ENCODE measurements at places on chromosomes 2 and 18.

DNA sequence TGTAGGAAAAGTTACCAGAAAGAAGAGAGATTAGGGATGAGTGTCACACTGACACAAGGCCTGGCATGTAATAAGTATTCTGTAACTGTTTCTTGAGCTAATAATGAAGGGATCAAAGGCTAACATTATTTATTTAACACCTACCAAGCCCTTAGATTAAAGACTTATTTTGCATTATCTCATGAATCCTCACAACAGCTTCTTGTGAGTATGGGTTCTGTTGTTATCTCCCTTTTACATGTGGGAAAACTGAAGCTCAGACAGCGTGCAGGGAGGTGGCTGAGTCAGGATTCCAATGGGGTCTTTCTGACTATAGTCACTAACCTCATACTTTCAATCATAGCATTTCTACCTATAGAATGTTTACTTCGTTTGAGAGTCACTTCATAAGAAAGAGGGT is 79.0 kb upstream of the PROKR1 start:
- DNase-seq, result no peak

DNA sequence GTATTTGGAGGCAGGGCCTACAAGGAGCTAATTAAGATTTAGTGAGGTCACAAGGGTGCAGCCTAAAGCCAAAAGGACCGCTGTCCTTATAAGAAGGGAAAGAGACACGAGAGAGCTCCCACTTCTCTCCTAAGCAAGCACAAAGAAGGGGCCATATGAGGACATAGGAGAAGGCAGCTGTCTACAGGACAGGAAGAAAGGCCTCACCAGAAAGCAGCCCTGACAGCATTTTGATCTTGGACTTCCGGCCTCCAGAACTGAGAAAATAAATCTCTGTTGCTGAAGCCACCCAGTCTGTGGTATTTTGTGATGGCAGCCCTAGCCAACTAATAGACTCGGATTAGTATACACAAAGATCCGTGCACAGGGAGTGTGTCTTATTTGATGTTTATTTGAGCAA is 139.7 kb downstream of the B3GNT2 start:
- no peak for DNase-seq

DNA sequence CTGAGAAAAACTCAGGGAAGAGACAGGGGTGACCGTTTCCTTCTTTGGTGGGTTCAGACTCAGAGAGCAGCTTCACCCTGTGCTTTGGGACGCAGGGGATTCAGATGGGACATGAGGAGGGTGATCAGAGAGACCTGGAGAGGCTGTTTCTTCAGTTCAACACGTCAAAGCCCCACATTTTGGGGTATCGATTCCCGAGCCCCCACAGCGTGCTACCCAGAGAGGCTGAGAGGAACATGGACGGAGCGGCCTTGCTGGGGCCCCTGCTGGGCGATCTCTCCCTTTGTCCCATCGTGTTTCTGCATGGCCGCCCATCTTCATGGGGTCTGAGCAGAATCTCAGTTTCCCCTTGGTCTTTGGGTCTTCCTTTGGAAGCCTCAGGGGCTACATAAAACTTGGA is 38.2 kb upstream of the PXDN start:
- DNase-seq, result no peak

DNA sequence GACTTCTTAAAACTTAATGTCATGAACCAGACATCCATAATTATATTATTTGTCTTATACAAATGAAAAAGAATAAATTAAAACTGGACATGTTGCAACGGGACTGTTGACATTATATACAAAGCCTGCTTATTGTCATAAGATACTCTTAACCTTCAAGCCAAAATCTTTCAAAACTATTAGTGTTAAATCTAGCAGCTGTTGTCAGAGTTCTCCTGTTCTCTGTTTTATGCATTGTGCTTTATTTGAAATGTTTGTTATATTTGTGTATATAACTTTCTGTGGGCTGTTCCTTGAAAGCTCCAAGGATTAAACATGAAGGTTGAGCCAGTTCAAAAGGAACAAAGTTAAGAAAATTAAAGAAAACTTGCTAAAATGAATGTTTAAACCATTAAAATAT is 335.5 kb upstream of the NT5C1B start:
- peak; percentile 69 for DNase-seq

DNA sequence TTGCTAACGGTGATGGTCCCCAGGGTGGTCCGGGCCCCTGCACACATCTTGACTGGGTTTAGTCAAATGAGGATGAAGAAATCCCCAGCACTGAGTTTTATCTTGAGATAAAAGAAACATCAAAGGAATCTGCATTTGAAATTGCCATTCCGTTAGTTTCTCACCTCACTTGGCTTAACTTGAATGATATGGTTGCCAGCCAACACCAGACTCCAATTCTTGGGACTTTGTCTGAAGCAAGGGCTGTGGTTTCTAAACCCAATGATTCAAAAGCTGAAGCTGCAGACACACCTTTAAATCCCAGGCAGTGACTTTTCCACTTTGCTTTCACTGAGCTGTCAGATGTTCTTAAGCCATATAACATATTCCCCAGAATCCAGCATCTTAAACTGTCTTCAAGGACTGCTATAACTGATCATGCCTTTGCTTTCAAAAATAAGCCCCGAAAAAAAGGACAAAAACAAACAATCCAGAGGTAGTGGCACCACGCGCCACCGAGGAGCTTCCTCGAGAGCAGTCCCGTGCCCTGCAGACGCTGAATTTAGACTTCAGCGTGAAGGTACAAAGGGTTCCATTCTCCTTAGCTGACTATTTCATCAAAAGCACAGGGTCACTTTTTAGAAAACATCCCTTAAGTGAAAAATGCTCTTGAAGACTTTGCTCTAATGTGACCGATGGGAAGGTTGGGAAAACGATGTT is 189.3 kb downstream of the HDAC4 start:
- DNase-seq, result no peak

DNA sequence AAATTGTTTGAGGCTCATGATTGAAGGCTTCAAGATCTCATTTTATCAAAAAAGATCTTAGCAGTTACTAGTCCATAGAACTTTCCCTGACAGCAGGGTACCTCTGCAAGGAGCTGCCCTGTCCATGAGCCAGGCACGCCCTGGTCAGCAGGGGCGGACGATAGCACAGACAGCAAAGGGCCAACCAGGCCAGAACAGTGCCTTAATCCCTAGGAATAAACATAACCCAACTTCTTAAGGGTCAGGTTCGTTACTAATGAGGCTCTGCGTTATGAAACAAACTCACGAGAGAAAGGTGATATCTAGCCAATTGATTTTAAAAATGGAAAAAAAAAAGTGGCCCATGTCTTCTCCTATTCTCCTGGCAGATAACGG is 59.2 kb downstream of the BCL2 start:
- no peak for DNase-seq

GRCh38 chr2:186486651-186487647 is 889 bp downstream of the ZC3H15 start:
- no peak for DNase-seq

GRCh38 chr2:178692845-178693244 is 114.4 kb downstream of the TTN start:
- no peak for DNase-seq

DNA sequence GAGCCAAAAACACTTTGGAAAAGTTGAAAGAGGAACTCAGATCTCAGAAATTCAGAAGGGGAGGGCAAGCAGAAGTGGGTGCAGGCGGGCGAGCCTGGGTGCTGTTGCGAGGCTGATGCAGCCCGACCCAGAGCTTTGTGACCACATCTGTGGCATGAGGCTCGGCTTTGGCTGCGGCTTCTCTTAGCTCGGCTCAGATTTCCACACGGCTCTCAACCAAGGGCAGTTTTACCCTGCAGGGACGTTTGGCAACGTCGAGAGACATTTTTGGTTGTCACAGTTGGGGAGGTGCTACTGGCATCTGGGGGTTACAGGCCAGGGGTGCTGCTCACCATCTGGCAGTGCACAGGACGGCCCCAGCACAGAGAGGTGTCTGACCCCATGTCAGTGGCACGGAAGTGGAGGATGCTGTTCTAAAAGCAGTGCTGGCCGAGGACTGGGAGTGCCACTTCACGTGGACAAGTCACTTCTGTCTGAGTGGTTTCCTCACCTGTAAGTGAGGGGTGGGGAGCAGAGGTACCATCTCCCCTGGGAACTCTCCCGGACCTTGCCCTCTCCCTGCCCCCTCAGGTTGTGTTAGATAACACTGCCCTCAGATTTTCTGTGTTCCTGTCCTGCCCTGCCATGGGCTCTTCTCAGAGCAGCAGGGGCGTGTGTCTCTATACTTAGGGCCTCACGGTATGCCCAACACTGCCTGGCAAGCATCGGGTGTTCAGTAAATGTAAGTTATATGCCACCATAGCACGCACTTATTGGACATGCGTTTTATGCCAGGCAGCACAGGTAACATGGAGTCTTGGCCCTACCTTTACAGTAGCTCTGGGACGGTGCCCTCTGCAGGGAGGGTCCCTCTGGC is 48.7 kb upstream of the FAHD2A start:
- DNase-seq, result no peak

- DNase-seq, result no peak
Observed at GRCh38 chr2:206415618-206416243, 27.6 kb upstream of the ADAM23 start.

DNA sequence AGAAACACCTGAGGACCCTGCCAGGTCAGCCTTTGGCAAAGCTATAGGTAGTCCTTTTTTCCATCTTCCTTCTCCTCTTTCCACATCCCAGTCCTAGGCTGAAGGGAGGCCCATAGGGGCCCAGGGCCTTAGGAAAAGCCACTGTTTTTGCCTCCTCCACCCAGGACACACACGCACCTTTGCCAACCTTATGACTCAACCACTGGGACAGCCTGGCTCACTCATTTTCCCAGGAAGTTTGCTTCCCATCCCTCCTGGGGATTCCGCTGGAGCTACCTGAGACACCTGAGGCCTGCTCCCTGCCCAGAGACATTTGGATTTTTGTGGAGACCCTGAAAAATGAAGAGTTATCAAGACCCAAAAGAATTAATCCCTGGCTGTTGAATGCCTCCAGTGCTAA is 273.4 kb upstream of the SIX2 start:
- no peak for DNase-seq

GRCh38 chr2:202687276-202687675 is 52.5 kb downstream of the FAM117B start:
- DNase-seq, result peak; percentile 33

GRCh38 chr18:8224576-8224975 is 384.7 kb upstream of the RAB12 start:
- no peak for DNase-seq

- DNase-seq, result no peak
Observed at GRCh38 chr2:223071139-223071538, 19.1 kb downstream of the KCNE4 start.

- no peak for DNase-seq
Observed at GRCh38 chr2:132790207-132790785, 120.3 kb upstream of the LYPD1 start.

DNA sequence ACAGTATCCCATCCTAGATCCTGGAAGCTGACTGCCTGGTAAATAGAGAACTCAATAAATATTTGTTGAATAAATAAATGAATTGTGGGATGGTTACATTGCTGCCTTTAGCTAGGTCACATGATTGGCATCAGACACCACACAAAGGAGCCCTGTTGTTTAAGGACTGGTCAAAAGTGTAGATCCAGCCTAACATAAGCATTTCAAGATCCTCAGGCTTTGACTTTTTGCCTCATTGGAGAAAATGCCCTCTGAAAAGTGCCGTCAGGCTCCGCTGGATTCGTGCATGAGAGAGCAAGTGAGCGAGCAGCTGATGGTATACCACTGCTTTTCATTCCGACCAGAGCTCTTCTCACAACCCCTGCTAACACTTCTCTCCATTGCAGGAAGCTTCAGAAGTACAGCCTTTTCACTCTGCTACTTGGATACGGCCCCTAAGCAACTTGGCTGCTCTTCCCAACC is 1.3 kb upstream of the ZNF24 start:
- no peak for DNase-seq

- no peak for DNase-seq
Observed at GRCh38 chr18:33375829-33376228, 64.7 kb downstream of the CCDC178 start.

DNA sequence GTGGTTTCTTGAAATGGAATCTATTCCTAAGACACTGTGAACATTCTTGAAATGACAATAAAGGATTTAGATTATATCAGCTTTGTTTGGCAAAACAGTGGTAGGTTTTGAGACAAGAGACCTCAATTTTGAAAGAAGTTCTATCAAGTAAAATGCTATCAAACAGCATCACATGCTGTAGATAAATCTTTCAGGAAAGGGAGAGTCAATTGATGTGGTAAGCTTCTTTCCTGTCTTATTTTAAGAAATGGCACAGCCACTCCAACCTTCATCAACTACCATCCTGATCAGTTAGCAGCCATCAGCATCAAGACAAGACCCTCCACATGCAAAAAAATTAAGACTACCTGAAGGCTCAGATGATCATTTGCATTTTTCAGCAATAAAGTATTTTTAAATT is 495.4 kb downstream of the TRIB2 start:
- DNase-seq, result no peak

- DNase-seq, result peak; percentile 17
Observed at GRCh38 chr2:119366161-119366648, 429 bp downstream of the C2orf76 start.

DNA sequence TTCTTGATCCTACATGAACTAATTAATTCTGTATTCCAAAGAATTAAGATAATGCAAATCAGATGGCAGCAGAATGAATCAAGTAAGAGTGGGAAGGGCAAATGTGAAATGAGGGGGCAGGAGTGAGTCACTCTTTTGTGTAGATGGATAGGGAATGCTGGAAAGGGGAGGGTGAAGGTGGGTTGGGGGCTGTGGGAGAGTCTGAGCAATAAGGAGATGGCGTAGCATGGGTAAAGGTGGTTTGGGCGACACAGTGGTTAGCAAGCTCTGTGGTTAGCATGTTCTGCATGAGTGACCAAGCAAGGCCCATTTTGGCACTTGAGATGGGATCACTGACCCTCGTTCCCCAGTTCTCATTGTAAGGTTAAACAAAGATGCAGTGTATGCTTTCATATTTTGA is 20.4 kb downstream of the GPD2 start:
- no peak for DNase-seq

DNA sequence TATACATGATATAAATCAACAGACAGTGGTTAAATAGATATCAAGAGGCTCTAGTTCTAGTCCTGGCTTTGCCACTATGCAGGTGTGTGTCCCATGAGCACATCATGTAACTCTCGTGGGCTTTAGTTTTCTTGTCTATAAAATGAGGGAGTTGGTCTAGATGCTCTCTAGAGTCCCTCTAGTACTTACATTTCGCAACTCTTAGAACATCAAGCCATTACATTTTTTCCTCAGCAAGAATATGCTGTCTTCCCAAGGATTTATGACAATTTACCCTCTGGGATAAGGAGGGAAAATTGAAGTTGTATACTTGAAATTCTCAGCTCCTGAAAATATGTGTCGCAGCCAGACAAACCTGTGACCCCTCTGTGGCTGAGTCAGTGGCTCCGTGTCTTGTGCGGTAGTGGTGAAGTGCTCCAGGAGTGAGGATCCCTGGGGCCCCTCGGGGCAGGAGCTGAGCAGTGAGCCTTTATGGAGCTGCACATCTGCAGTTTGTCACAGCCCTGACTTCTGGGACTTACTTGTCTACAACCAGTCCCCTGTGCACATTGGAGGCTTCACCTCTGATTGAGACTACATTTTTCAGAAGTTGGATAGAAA is 6.8 kb downstream of the PKP4 start:
- DNase-seq, result no peak

- no peak for DNase-seq
Observed at GRCh38 chr2:181760521-181760920, 80.2 kb upstream of the NEUROD1 start.

Data from LHCN-M2 (cell line).